ENCODE measurements at places on chromosomes 2 and 18.

GRCh38 chr2:183081911-183082310 lies 3.4 kb downstream of the DUSP19 start:
- DNase-seq, result no peak

- peak; percentile 25 for DNase-seq
Measured at GRCh38 chr2:24050041-24050979, 769 bp downstream of the FKBP1B start.

GRCh38 chr2:237967463-237967951 lies 693 bp downstream of the UBE2F start:
- DNase-seq, result peak; percentile 71

DNA sequence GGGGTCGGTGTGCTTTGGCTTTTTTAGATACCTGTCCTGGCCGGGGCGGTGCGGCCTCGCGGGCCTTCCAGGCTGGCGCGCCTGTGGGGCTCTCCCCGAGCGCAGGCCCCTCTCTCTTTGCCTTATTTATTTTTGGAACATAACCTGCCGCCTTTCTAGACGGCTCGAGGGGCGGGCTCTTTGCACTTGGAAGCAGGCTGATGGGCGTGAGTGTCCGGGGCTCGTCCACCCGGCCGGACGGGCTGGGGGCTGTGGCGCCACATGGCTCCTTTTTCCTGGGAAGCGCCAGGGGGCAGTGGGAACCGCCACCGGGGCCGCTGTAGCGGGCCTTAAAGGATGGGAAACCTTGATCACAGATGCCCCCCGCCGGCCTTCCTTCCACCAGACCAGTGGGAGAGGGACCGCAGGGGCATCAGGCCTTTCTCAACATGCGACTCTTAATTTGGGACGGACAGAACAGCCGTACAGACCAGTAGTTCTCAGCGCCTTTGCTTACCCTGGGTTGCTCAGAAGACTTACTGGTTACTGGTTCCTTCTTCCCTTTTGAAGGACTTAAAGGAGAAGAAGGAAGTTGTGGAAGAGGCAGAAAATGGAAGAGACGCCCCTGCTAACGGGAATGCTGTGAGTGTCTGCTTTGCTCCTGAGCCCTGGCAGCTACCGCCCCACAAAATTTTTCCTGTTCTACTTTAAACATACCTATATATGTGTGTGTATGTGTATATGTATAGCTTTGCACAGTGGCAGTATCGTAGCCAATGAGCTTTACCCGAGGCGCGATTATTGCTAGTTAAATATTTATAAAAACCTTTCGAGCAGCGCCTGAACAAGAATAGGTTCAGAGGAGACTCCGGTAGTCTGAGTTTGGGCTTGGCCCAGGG lies 2.7 kb downstream of the PTMA start:
- peak; percentile 71 for DNase-seq

- DNase-seq, result no peak
Measured at GRCh38 chr2:217160978-217161973, 301.4 kb upstream of the TNP1 start.

DNA sequence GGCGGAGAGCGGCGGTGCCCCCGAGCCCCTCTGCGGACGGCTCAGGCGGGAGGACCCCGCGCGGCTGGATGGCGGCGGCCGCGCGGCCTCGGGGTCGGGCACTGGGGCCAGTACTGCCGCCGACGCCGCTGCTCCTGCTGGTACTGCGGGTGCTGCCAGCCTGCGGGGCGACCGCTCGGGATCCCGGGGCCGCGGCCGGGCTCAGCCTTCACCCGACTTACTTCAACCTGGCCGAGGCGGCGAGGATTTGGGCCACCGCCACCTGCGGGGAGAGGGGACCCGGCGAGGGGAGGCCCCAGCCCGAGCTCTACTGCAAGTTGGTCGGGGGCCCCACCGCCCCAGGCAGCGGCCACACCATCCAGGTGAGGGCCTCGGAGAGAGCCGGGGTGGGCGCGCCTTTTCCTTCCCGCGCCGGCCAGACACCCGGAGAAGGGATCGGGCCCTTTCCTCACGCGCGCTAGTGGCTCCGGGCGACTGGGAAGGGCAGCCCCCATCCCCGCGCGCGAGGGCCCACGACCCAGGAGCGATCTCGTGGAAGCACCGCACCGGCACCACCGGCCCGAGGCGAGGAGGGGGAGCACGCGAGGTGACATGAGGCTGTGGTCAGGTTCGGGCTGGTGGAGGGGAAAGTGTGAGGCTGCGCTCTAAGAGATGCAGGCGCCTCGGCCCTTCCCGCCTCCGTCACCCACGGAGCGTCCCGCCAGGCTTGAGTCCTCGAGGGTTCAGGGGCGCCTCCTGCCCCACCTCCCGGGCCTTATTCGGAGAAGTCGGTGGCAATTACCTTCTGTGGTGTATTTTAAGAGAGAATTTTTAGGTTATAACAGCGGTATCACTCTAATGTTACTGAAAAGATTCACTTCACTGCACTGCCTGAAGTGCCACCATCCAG lies 607 bp downstream of the LAMA3 start:
- peak; percentile 57 for DNase-seq

DNA sequence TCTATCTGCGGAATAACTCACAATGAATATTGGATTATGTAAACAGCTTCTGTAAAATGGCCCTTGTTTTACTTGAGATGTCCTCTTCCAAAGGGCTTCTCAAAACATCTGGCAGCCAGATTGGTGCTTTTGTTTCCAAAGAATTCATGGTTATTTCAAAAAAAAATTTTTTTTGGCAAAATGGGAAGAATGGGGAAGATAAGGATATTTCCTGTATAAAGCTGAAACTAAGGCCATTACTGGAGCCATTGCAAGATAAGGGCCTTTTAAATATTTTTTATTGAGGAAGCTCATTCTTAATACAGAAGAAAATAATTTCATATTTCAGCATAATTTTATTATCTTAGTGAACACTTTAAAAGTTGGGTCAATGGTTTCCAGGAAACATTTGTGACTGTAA lies 259.1 kb downstream of the GALNT13 start:
- no peak for DNase-seq

GRCh38 chr18:6885992-6886796 lies 156.7 kb downstream of the ARHGAP28 start:
- no peak for DNase-seq

DNA sequence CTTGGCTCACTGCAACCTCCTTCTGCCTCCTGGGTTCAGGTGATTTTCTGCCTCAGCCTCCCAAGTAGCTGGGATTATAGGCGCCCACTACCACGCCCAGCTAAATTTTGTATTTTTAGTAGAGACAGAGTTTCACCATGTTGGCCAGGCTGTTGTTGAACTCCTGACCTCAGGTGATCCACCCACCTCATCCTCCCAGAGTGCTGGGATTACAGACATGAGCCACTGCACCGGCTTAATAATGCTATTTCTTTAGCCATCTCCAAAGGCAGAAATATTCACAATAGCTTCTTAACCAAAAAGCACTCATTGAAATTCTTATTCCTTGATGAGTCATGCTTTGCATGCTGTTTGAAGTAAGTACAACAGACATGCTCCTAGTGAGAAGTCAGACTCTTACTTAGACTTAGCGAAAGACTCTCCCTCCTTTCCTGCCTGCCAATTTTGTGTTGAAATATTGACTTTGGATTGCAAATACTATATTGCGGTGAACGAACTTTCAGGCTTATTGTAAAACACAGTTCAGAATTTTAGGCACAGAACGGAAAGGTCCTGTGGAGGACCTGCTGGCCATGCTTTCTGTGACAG lies 4.4 kb downstream of the ACTR3 start:
- no peak for DNase-seq

- no peak for DNase-seq
Measured at GRCh38 chr2:163370169-163370886, 365.5 kb downstream of the FIGN start.
